Fibroblast of the aortic adventitia (primary cell): ENCODE measurements at places on chromosomes 12 and 14. TPM values are rescaled to one million over a fixed set of nuclear protein-coding genes. Genes with fewer than 3 reads are reported as not detected.

GSC gene
- total RNA-seq, result 2.1 and 2.5 TPM in 2 replicates

WDR20 gene
- 12.9 and 14.6 TPM in 2 replicates for total RNA-seq

TULP3 gene
- 33.3 and 56.6 TPM in 2 replicates for total RNA-seq

NRL gene
- 0.90 and 4.1 TPM in 2 replicates for total RNA-seq

PTPRQ gene
- total RNA-seq, result 1.2 and 32.1 TPM in 2 replicates

CLEC14A gene
- 0.63 and 4.5 TPM in 2 replicates for total RNA-seq

MYF5 gene
- total RNA-seq, result not detected in 2 replicates

USP44 gene
- total RNA-seq, result 0.82 and 1.8 TPM in 2 replicates

RD3L gene
- total RNA-seq, result not detected in 2 replicates

NGB gene
- not detected in 2 replicates for total RNA-seq

INTS13 gene
- total RNA-seq, result 12.4 and 52.2 TPM in 2 replicates

ACSS3 gene
- total RNA-seq, result 24.5 and 25.3 TPM in 2 replicates

SLC22A17 gene
- 9.6 and 13.4 TPM in 2 replicates for total RNA-seq

FAM181A gene
- not detected in 2 replicates for total RNA-seq

KRT86 gene
- total RNA-seq, result not detected in 2 replicates

KRT75 gene
- not detected in 2 replicates for total RNA-seq

PROX2 gene
- total RNA-seq, result not detected in 2 replicates

SERPINA10 gene
- total RNA-seq, result not detected in 2 replicates

PTPN6 gene
- total RNA-seq, result not detected in 2 replicates

MDP1 gene
- total RNA-seq, result 11.8 and 23.2 TPM in 2 replicates

ALDH1L2 gene
- total RNA-seq, result 41.5 and 79.1 TPM in 2 replicates

RILPL2 gene
- total RNA-seq, result 3.6 and 7.4 TPM in 2 replicates

CMA1 gene
- total RNA-seq, result not detected in 2 replicates

FLRT2 gene
- 48.6 and 72.3 TPM in 2 replicates for total RNA-seq

ALKBH2 gene
- 9.9 and 20.7 TPM in 2 replicates for total RNA-seq

CCDC175 gene
- not detected in 2 replicates for total RNA-seq

C12orf42 gene
- not detected in 2 replicates for total RNA-seq

C12orf54 gene
- not detected in 2 replicates for total RNA-seq

BMAL2 gene
- total RNA-seq, result 2.8 and 44.5 TPM in 2 replicates

REC8 gene
- 1.9 and 4.2 TPM in 2 replicates for total RNA-seq

RTN1 gene
- 0.27 and 1.7 TPM in 2 replicates for total RNA-seq

IFNG-AS1 gene
- 0.09 TPM in 1 of 2 replicates, not detected in the other for total RNA-seq

PTGER2 gene
- total RNA-seq, result 1.6 and 50.1 TPM in 2 replicates

ABHD4 gene
- total RNA-seq, result 24.3 and 48.6 TPM in 2 replicates

ESPL1 gene
- total RNA-seq, result 1.5 and 13.5 TPM in 2 replicates

CELA1 gene
- 0.25 TPM in 1 of 2 replicates, not detected in the other for total RNA-seq

TAS2R20 gene
- 1.9 and 5.0 TPM in 2 replicates for total RNA-seq

HOXC13 gene
- not detected in 2 replicates for total RNA-seq

KLHL33 gene
- 0.18 and 0.65 TPM in 2 replicates for total RNA-seq

CD4 gene
- total RNA-seq, result 1.6 TPM in 1 of 2 replicates, not detected in the other

FAM222A gene
- 0.25 and 0.54 TPM in 2 replicates for total RNA-seq

TAS2R13 gene
- total RNA-seq, result 2.8 and 7.4 TPM in 2 replicates

ACOT6 gene
- not detected in 2 replicates for total RNA-seq

FOS gene
- total RNA-seq, result 1.4 and 26.2 TPM in 2 replicates

ZFHX2 gene
- 0.36 and 0.41 TPM in 2 replicates for total RNA-seq

TAS2R7 gene
- total RNA-seq, result 0.18 TPM in 1 of 2 replicates, not detected in the other

GIT2 gene
- total RNA-seq, result 23.6 and 50.8 TPM in 2 replicates

TOMM20L gene
- not detected in 2 replicates for total RNA-seq

LHX5 gene
- not detected in 2 replicates for total RNA-seq

SYT10 gene
- total RNA-seq, result not detected in 2 replicates

PRPH gene
- 0.18 and 0.33 TPM in 2 replicates for total RNA-seq

MUCL1 gene
- total RNA-seq, result not detected in 2 replicates
